ENCODE measurements at places on chromosomes 2 and 18.

DNA sequence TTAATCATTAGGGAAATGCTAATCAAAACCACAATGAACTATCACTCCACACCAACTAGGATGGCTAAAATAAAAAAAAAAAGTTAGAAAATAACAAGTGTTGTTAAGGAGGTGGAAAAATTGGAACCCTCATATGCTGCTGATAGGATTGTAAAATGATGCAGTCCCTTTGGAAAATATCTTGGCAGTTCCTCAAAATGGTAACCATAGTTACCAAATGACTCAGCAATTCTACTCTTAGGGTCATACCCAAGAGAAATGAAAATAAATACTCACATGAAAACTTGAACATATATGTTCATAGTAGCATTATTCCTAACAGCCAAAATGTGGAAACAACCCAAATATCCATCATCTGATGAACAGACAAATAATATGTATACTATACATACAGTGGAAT is 15.7 kb upstream of the ACVR2A start:
- no peak for DNase-seq

GRCh38 chr2:190529486-190530247 is 4.9 kb downstream of the NEMP2 start:
- no peak for DNase-seq

DNA sequence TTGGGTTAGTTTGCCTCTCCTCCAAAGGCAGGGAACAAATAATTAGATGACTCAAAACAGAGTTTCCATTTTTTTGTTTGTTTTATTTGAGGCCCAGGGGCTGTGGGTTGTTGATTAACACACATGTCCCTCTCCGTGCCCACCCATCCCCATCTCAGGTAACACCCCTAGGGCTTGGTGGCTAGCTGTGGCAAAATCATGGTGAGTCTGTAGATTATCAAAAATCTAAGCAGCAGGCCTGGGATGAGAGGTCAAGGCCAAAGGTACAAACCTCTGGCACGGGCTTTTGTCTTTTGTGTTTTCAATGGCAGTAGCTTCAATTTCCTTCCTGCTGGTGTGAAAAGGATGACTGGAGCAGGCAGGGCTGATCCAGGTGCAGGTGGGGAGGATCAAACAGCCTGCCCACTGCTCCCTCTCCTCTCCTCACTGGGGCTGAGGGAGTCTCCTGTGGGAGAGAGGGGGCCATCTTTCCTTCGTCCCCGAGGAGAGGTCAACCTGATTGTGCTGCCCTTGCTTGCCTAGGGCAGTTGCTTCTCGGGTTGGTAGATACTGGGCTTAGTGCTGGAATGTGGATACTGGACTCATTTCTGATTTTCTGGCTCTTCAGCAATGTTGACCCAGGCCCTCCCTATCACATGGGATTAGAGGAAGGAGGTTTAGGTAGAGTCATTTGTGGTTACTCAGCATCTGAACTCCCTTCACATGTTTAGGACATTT is 31.9 kb upstream of the EML4 start:
- DNase-seq, result no peak

DNA sequence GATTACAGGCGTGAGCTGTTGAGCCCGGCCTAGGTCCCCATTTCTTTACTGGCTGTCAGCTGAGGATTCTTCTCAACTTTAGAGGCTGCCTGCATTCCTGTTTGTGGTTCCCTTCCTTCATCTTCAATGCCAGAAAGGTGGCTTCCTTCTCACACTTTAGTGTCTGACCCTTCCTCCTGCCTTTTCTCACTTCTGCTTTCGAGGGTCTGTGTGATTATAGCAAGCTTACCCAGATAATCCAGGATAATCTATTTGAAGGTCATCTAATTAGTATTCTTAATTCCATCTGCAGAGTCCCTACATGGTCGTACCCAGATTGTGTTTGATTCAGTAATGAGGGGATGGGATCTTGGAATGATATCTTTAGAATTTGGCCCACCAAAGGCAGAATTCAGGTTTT is 157.4 kb downstream of the TANC1 start:
- no peak for DNase-seq

GRCh38 chr2:135096665-135097446 is 44.8 kb downstream of the RAB3GAP1 start:
- DNase-seq, result no peak

DNA sequence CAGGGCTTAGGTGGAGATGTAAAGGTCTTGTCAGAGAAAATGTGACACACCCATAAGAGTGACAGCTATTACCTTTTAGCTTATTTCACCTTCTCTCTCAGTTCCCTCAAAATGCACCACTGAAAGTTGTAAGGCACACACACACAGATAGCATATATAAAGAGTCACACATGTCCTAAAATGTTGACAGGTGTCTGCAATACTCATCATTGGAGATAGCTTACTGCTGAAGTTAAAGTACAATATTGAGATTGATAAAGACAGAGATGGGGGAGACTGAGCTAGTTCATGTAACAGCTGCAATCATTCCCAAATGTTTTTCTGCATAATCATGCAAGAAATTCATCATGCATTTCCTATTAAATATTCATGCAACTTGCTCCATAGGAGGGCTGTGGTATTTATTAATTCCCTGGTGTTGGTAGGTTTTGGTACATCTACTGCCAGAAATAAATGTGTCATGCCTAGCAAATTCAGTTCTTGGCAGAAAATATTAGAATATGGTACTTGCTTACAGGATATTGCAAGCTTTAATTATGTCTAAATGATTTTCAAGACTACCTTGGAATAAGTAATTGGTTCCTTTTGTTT is 118.8 kb upstream of the RBMS1 start:
- DNase-seq, result no peak

GRCh38 chr2:126736133-126736874 is 80.3 kb downstream of the GYPC start:
- no peak for DNase-seq

DNA sequence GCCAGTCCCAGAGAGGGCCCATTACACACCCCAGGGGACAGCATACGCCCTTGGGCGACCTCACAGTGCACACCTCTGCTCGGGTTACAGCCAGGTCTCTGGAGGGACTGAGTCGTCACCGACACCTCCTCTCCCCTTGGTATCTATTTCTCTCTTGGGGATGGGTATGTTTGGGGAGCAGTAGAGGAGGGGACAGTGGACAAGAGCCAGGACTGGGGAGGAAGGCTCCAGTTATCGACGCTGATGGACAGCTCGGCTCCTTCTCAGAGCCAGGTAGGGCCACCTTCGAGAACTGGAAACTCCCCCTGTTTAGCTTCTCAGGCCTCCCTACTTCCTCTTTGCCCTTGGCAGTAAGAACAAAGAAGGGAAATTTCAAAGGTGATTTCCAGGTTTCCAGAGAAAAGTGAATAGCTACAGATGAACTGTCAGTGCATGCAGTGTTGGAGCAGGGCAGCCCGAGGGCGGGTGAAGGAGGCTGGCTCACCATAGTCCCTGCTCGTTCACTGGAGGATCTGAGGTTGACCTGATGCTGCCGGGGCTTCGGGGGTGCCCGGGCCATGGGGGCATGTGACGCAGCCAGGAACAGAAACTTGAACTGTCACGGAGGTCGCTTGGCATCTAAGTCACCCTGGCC is 4.4 kb upstream of the SEMA4C start:
- DNase-seq, result no peak

DNA sequence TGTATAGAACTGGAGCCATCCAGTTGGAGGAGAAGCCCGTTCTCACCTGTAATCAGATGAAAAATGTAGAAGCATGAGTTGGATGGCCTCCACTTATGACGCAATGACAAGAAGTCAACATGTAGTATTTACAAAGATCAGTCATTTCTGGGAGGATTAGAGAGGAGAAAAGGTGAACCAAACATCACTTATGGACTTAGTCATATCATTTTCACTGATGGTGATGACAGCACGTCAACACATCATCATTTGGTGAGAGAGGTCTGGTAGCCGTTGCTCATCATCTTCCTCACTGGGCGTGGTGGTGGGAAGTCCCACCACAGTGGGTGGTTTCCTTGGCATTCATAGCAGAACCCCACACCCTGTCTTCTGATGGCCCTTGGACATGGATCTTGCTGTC is 264.2 kb upstream of the EPAS1 start:
- DNase-seq, result no peak

DNA sequence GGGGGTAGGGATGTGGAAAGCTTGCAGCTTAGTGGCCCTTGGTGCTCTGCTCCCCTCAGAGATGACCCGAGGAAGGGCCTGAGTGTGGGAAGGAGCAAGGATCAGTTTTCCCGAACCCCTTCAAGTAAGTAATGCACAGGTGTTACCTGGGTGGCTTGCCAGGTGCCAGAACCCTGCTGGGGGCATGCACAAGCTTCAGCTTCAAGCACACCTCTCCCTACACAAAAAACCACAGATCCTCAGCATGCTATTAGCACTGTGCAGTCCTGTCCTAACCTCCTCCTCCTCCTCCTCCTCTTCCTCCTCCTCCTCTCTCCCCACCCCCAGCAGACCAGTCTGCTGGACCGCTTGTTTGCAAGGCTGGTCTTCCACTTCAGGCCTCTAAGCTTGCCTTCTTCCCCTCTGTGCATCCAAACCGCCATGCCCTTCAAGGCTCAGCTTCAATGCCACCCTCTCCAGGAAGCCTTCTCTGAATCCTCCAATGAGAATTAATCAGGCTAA is 114.8 kb downstream of the ACAA2 start:
- no peak for DNase-seq

DNA sequence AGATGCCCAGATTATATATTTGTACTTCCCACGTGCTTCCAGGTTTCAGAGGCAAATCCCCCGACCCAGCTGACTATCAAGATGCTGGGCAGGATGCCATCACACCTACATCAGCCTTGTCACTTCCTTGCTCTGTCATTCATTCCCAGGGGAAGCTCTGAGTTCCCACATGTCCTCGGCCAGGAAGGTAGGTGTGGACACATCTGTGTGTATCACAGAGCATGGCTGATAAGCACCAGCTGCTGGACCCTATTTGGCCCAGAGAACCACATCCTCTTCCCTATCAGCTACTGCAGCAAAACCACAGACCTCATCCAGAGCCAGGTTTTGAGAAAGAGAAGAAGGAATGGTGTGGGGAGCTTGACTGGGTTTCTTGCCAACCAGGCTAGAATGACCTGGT is 31.9 kb upstream of the ITGA6 start:
- no peak for DNase-seq

DNA sequence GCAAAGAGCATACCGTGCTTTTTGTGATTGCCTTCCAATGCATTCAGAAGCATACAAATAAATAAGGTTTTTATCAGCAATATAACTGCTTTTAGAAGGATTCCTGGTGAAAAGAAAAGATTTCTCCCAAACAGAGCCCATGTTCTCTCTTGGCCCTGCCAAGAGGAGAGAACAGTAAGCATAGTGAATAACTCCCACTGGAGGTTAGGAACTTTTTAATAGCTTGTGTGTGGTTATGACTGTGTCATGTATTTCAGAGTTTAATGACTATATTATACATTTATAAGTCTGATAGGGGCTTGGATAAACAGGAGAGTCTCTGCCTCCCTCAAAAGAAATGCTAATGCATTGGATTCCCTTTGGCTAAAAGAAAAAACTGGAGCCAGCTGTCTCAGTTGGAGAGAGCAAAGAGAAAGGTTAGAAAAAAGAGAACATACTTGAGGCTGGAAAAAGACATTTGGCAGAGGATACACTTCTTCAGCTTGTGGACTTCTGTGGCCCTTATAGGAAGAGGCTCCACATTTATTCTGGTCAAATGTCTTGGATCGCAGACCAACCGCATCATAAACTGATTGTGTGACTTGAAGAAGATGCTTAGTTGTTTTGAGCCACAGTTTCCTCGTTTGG is 63.0 kb upstream of the SPRED2 start:
- DNase-seq, result no peak

GRCh38 chr2:44362207-44363015 is 664 bp downstream of the CAMKMT start:
- peak; percentile 39 for DNase-seq

- no peak for DNase-seq
These were observed 35.1 kb downstream of the WDR43 start for GRCh38 chr2:28929581-28929980.

- no peak for DNase-seq
These were observed 69.2 kb downstream of the LONRF2 start for GRCh38 chr2:100252811-100253698.

DNA sequence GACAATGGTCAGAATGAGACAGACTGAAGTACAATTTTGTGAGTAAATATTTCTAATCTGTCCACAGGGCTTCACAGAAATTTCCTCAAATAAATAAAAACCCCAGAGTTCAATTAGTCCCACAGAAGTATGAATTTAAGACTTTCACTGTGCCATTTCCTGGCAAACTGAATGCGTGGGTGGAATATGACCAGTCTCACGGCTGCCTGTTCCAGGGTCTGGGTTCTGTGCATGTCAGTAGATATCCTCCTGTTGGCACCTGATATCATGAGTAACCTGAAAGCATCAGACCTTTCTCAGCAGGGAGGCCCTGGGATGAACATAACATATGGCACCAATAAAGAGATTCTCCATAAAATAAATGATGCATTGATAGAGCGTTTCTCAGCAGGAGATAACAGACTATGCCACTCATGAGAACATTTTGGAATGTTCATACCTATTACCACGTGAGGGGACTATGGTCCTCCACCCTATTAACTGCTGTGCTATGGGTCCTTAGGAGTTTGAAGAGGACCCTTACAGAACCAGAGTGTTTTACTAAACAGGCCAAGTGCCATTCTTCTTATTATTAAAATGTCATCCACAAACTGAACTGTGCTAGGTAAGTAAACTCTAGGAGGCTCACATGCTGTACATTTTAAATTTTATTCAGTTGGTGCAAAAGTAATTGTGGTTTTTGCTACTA is 10.6 kb upstream of the MALL start:
- DNase-seq, result no peak

- no peak for DNase-seq
These were observed 26.8 kb upstream of the TACR1 start for GRCh38 chr2:75226099-75226498.

DNA sequence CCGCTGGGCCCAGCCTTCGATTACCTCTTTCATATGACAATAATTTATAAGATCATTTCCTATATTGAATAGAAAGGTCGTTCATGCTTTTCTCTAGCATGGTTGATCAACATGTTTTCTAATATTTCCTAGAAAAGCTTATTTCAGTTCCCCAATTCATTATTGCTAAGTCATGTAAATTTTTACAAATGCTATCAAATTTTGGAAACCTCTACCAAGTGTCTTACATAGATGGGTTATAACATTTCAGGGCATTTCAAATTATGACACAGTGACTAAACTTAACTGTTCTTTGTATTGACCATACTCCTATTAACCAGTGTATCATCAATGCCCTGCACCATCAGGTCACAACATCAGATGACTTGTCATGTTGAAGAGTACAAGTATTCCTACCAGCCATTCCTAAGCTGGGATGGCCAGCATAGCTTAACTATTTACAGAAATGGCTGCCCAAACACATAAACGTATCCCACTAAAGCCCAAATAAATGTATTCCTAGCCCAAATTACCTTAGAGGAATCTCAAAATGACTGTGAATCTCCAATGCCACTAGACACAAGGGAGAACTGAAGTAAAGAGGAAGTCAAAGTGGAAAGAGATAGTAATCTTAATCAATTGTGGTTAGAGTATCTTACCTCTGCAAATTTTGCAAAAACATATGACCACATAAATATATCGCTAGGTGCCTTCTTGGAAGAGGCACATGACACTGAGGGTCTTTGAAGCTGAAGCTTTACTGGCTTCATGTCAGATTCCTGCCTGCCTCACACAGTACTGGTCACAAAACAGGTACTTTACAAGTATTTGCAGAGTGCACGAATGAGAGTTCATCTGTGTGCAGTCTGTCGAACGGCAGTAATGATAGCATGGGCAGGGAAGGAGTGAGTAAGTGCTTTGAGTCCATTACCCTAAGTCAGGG is 87.3 kb upstream of the TLK1 start:
- DNase-seq, result no peak

- DNase-seq, result no peak
These were observed 3.2 kb downstream of the RAB3GAP1 start for GRCh38 chr2:135055182-135055786.

GRCh38 chr2:69036926-69037325 is 23.9 kb downstream of the ANTXR1 start:
- DNase-seq, result no peak

All from activated CD4-positive, alpha-beta T cell treated with anti-CD3 and anti-CD28 coated beads for 4 hours (primary cell).